GM19239 (cell line): ENCODE measurements at places on chromosomes 1 and 21.

DNA sequence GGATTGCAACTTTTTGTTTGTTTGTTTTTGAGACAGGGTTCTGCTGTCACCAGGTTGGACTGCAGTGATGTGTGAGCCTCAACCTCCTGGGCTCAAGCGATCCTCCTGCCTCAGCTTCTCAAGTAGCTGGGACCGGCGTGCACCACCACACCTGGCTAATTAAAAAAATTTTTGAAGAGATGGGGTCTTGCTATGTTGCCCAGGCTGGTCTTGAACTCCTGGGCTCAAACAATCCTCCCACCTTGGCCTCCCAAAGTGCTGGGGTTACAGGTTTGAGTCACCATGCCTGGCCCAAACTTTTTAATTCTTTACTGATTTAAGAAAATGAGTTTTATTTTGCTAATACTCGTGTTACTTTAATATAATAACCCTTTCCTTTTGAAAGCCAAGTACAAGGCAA, 31.5 kb upstream of the SERPINC1 start:
- no peak for DNase-seq

GRCh38 chr1:93244298-93245069, 64.0 kb downstream of the CCDC18 start:
- DNase-seq = no peak

DNA sequence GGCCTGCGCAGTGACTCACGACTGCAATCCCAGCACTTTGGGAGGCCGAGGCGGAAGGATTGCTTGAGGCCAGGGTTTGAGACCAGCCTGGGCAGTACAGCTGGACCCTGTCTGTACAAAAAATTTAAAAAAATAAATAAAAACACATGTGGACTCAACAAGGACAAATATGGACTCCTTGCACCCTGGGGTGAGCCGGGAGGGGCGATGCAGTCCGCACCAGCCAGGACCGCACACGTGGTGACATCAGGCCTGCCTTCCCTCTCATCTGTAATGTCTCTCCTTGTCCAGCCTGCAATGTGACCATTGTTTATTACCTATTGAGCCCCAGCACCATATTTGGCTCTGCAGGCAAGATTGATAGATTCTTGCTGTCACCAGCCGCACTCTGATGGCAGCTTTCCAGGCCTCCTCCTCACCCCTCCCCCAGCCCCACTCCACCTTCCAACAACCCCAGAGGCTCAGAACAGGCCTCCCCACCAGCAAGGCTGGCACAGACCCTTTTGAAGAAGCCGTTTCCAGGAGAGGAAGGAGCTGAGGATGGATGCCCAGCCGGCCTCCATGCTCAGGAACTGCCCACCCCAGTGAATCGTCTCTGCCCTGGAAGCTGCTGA, 55.2 kb downstream of the IRF2BP2 start:
- no peak for DNase-seq

GRCh38 chr21:33433425-33434114, 30.4 kb downstream of the IFNGR2 start:
- DNase-seq = no peak

DNA sequence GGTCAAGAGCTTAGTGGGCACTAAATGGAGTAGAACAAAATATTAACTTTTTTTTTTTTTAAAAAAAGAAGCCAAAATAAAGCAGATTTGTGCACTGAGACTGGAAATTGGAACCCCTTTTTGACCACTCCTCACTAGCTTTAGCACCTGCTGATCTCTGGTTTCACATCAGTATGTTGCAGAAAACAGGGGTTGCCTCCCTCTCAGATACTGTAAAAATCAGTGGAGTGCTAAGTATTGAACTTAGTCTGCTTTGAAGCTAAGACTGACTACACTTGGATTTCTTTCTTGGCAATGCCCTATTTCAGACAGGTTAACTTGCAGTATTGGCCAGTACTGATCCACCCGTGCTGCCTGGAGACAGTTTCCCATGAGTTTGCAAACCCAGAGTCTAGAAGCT, 2.7 kb upstream of the KIAA0040 start:
- DNase-seq = no peak

DNA sequence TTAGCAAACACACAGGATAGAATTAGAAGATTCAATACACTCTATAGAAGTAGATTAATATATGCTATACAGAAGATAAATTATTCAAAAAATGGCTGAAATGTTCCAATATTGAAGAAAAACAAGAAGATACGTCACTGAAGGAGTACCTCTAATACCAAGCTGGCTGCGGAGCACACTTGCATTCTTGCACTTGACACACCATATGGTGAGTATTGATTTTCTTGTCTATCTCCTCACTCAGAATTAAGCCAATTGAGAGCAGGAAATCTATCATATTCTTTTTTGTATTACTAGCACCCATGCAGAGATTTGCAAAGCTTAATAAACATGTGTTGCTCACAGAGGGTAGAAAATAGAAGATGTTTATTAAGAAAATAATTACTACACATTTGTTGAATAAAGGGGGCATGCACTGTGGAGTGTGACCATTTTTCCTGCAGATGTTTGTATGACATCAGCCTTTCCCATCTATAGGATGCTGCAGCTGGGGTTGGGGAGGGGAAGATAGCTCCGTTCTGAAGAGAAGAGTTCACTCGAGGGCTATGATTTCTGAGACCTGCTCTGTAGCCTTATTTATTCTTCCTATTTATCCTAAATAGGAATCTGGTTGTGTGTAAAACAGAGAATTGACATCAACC, 318.1 kb downstream of the HHIPL2 start:
- DNase-seq = no peak

GRCh38 chr1:5647234-5647633, 345.0 kb downstream of the NPHP4 start:
- no peak for DNase-seq

GRCh38 chr1:237386362-237387143, 344.6 kb downstream of the RYR2 start:
- no peak for DNase-seq

DNA sequence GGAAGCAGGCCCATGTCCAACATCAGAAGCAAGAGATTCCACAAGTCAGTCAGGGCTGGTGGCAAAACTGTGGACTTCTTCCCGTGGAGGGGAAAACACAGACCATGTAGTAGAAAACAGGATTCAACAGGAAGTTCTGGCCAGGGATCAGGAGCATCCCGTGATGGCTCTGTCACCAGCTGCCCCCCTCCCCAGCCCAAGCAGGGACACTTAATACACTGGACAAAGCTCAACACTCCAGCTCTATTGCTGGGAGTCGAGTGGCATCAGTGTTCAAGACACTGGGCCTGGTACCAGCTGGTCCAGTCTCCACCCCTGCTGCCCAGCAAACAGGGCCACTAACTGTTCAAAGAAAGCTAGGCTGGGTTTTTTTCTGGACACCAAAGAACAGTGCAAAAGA, 3.7 kb downstream of the SLC45A3 start:
- no peak for DNase-seq

DNA sequence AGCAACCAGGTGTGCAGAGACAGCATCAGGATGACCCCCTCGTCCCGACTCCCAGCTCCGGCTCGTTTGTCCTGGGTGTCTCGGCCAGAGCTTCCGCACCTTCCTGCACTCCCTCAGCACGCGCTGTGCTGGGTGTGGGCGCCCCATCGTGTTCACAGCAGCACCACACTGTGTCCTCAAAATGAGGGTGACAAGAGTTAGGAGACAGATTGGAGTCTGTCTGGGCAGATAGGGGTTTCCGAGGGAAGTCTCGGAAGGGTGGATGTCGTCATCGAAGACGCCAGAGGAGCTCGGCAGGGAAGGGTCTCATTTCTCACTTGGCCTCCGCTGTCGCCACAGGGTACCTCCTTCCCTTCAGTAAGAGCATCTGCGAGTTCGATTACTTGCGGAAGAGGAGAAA, 4.1 kb downstream of the CCDC27 start:
- no peak for DNase-seq

DNA sequence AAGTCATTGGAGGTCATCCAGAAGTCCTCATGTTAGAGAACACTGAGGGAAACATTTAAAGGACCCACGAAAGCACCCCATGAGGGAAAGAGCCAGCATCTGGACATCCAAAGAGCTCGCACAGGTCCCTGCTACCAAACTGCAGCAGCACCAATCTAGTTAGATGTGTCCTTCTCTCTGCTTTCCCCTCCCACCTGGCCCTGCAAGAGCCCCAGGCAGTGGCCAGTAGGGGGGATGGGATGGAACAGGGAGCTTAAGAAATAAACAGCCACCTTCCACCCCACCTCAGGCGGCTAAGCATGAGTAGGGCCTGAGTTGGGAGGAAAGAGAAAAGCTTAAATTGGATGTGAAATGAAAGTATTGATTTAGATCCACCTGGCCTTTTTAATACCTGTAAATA, 175.9 kb upstream of the KCND3 start:
- DNase-seq = no peak

DNA sequence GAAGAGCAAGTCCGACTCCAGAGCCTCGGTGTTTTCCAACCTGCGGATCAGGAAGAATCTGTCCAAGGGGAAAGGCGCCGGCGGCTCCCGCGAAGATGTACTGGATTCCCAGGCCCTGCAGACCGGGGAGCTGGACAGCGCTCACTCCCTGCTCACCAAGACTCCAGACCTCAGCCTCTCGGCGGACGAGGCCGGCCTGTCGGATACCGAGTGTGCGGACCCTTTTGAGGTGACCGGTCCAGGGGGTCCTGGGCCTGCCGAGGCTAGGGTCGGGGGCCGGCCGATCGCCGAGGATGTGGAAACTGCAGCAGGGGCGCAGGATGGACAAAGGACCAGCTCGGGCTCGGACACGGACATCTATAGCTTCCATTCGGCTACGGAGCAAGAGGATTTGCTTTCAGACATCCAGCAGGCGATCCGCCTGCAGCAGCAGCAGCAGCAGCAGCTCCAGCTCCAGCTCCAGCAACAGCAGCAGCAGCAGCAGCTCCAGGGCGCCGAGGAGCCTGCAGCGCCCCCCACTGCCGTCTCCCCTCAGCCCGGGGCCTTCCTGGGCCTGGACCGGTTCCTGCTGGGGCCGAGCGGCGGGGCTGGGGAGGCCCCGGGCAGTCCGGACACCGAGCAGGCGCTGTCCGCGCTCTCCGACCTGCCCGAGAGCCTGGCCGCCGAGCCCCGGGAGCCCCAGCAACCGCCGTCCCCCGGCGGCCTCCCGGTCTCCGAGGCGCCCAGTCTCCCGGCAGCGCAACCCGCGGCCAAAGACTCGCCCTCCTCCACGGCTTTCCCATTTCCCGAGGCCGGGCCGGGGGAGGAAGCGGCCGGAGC, 827 bp downstream of the FMN2 start:
- no peak for DNase-seq

DNA sequence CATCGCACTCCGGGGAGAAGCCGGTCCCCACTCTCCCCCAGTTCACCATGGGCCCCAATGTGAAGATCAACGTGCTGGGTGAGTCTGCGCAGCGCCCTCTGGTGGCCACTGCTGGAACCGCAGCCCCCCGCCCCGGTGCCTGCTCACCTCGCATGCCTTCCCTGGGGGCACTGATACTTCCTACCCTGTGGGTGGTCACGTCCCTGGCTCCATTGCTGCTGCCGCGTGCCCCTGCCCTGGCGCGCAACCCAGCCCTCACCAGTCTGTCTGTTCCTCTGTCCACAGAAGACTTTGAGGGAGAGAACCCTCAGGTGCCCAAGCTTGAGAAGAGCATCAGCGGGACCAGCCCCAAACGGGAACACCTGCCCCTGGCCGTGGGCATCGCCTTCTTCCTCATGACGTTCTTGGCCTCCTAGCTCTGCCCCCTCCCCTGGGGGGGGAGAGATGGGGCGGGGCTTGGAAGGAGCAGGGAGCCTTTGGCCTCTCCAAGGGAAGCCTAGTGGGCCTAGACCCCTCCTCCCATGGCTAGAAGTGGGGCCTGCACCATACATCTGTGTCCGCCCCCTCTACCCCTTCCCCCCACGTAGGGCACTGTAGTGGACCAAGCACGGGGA, 7.6 kb downstream of the EFNA3 start:
- DNase-seq = no peak

GRCh38 chr1:68103884-68104554, 53.6 kb upstream of the DIRAS3 start:
- DNase-seq = no peak

DNA sequence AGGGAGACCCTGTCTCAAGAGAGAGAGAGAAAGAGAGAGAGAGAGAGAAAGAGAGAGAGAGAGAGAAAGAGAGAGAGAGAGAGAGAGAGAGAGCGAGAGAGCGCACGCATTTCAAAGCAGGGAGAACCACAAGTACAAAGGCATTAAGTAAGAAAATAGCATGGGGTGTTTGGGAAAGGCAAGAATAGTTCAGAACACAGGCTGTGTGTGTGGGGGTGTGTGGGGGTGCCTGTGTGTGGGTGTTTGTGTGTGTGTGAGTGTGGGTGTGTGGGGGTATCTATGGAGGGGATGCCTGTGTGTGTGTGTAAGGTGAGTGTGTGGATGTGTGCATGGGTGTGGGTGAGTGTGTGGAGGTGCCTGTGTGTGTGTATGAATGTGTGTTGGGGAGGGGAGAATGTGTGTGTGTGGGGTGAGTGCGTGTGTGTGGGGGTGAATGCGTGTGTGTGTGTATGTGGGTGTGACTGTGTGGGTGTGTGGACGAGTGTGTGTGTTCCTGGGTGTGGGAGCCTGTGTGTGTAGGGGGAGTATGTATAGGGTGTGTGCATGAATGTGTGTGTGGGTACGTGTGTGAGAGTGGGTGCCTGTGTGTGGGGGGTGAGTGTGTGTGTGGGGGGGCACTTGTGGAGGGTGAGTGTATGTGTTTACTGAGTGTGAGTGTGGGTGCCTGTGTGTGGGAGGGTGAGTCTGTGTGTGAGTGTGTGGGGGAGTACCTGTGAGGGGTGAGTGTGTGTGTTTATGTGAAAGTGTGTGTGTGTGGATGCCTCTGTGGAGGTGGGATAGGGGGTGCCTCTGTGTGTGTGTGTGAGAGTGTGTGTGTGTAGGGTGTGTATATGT, 19.1 kb upstream of the HDAC1 start:
- no peak for DNase-seq

DNA sequence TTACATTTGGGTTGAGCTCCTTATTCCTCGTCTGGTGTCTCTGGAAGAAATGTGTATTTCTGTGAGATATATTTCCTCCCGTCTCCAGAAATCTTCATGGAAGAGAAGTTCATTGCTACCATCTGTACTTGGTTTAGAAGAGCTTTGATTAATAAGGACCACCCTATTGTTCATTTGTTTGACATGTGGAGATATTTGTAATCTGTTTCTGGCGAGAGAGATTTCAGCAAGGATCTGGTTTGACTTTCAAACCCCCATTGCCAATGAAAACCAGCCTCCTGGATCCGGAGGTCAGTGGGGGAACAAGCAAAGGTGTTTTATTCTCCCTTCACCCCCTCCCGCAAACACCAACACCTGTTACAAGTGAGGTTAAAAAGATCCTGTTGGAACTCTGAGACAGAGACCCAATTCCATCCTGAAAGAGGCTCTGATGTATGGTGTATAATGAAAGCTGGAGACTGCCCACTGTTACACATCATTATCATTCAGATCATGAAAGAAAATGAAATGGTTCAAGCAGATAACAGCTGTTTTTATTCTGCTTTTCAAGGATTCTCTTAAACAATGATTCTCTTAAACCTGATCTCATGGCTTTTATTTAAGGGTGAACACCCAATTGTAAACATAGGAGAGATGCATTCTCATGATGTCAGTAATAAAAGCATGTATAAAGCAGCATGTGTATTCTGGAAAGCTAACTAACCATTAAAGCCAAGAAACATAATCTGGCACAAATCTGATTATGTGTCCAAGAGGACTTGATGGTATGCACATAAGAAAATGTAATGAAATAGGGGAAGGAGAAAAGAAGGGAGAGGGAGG, 393.5 kb upstream of the ADGRL2 start:
- no peak for DNase-seq
